ENCODE measurements at places on chromosomes 12 and 14.

GRCh38 chr14:51277753-51278415 is 37.8 kb downstream of the TMX1 start:
- DNase-seq, result no peak

GRCh38 chr12:62613081-62613480 is 146.5 kb downstream of the MON2 start:
- DNase-seq, result no peak

- DNase-seq, result no peak
These were observed 98.2 kb downstream of the ADAMTS20 start for GRCh38 chr12:43453761-43454160.

DNA sequence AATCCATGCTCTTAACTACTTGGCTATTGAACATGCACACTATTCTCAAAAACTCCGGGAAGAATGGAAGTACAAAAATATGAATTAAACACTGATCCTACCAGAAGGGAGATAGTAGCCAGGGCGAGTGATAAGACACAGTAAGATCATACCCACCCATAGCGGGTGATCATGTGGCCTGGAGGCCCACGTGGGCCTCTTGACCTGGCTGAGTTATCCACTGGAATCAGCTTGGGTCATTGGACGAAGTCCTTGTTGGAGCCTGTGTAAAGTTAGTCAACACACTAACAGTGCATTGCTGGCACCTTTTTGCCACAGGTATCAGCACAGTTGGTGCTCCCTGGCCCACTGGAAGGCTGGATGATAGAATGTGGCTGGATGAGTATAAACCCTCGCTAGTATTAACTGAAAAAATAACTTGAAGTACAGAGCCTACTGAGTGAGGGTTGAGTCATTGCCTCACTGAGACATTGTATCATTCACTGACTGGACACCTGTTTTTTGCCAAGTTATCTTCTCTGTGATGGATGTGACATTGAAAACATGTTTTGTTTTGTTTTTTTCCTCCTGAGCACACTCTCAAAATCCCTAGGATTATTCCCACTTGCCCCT is 149.2 kb upstream of the FUT8 start:
- DNase-seq, result no peak

- DNase-seq, result no peak
These were observed 45.8 kb downstream of the NINJ2 start for GRCh38 chr12:617304-617915.

DNA sequence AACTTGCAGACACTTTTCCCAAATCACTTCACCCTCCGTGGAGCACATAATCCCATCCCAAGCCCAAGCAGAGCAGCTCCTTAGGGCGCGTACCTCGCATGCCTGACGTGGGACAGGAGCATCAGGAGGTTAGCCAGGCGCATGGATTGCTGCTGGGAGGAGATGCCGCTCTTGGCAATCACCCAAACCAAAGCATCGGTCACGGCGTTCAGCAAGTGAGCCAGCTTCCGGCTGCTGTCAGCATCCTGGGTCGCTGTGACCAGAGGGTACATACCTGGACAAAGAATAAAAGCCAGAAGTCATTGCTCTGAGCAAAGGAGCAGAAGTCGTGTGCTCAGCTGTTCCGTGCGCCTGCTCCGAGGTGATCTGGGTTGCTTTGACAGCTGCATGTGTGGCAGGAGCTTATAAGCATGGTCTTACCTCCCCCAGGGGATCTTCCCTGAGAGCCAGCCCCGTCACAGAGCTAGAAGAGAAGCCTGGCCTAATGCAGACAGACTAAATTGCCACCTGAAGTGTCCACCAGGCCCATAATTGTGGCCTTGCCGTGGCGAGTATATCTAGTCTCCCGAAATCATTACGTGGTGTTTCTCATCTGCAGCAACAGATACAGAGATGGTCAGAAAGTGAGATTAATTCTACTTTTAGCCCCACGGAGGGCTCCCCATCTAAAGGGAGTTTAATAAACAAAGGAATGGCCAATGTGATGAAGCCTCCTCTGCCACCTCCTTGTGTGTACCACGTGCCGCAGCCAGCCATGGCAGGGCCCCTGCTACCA is 59.1 kb downstream of the ESR2 start:
- DNase-seq, result peak; percentile 75

- DNase-seq, result no peak
These were observed 322.9 kb downstream of the BCL11B start for GRCh38 chr14:98949051-98949450.

- DNase-seq, result peak; percentile 25
These were observed 105.1 kb upstream of the TMEM260 start for GRCh38 chr14:56474419-56475022.

DNA sequence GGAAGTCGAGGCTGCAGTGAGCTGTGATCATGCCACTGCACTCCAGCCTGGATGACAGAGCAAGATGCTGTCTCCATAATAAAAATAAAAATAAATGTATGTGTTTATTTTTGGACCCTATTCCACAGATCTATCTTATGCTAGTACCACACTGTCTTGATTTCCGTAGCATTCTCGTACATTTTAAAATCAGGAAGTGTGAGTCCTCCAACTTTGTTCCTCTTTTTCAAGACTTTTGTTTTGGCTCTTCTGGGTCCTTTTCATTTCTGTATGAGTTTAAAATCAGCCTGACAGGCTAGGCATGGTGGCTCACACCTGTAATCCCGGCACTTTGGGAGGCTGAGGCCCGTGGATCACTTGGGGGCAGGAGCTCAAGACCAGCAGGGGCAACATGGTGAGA is 25.8 kb downstream of the DAO start:
- DNase-seq, result no peak

DNA sequence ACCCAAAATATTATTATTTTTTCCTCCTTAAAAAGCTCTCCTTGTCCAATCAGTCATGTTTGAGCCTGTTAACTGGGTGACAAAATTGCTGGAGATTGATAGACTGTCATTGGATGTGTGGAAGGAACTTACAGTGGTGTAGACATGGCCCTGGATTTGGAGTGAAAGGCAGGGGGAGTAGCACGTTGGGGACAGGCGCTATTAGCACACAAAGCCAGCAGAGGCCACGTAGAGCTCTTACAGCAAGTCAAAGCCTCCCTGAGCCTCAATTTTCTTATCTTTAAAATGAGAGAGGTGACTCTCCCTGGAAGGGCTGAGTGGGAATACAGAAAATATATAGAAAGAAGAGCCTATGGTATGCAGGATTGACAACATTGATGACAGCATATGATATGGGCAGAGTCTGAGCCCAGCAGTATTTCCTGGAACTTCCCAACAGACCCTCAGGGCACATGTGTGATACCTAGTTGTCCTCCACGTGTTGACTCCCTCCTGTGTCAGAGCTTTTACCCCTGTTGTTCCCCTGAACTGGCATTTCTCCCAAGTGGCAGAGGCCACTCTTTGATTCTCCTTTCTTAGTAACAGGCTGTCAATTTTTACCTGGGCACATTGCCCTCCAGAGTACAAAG is 504.9 kb downstream of the VRK1 start:
- DNase-seq, result no peak

DNA sequence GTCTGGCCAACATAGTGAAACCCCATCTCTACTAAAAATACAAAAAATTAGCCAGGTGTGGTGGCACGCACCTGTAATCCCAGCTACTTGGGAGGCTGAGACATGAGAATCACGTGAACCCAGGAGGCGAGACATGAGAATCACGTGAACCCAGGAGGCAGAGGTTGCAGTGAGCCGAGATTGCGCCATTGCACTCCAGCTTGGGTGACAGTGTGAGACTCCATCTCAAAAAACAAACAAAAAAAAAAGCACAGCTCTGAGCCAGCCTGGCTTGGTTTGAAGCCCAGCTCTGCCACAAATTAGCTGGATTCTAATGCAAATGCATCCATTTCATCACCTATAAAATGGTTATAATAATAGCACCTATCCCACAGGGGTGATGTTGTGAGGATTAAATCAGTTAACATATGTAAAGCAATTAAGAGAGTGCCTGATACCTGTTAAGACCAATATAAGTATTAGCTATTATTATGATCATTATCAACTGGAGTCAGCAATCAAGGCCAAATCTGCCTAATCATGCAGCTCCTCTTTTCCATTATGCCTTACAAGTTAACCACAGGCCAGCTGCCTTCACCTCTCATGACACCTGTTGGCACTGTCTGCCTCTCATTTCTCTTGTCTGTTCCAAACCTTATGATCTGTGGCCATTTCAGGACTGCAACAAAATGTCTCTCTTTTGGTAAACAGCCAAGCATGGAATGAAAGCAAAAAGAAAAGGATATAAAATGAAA is 2.1 kb downstream of the GNPTAB start:
- DNase-seq, result no peak

DNA sequence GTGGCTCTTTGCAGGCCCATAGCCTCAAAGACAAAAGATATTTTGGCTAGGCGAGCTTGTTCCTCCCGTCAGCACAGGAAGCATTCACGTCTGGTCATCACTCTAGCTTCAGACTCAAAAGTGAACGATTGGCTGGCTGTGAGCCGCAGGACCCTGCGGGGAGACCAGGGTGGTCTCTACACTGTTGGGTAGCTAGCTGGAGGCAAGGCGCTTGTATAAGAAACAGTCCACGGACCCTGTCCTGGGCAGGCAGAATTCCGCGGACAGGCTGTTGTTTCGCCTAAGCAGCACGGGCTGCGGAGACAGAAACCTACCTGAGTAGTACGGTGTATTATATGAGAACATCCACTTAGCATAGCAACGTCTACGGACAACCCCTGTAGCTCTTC is 29.6 kb downstream of the WBP11 start:
- no peak for DNase-seq

DNA sequence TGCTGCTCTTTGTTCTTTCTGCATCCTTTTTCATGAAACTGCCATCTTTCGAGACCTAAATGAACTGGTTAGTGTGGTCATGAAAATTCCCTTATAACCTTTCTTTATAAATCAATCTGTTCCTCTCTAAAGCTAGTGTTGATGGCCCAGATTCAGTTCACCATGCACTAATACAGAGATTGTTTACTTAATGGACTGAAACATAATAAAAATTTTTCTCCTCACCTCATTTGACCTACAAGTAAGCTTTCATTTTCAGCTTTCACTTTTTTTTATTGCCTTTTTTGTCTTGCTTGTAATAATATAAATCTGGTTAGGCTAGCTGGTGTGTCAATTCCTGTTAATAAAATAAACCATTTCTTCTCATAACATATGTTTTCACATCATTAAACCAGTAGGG is 183.8 kb downstream of the CCDC59 start:
- DNase-seq, result peak; percentile 2
